ENCODE measurements at places on chromosomes 12 and 14. TPM values are rescaled to one million over a fixed set of nuclear protein-coding genes. Genes with fewer than 3 reads are reported as not detected.

The DMAC2L gene
- total RNA-seq = 31.4 TPM

The AHNAK2 gene
- 180 TPM for total RNA-seq

The SLC17A8 gene
- total RNA-seq = not detected

The FGF23 gene
- not detected for total RNA-seq

The DENND5B gene
- 25.3 TPM for total RNA-seq

The GPR84 gene
- total RNA-seq = not detected

The SPX gene
- total RNA-seq = not detected

The PIWIL1 gene
- not detected for total RNA-seq

The LRTM2 gene
- not detected for total RNA-seq

The SERPINA9 gene
- 2.0 TPM for total RNA-seq

GRCh38 chr12:4649358-4649661 is 396 bp downstream of the NDUFA9 start:
- DNase-seq = no peak

- no peak for DNase-seq
Observed at GRCh38 chr12:74801625-74802024, 264.0 kb downstream of the ATXN7L3B start.

DNA sequence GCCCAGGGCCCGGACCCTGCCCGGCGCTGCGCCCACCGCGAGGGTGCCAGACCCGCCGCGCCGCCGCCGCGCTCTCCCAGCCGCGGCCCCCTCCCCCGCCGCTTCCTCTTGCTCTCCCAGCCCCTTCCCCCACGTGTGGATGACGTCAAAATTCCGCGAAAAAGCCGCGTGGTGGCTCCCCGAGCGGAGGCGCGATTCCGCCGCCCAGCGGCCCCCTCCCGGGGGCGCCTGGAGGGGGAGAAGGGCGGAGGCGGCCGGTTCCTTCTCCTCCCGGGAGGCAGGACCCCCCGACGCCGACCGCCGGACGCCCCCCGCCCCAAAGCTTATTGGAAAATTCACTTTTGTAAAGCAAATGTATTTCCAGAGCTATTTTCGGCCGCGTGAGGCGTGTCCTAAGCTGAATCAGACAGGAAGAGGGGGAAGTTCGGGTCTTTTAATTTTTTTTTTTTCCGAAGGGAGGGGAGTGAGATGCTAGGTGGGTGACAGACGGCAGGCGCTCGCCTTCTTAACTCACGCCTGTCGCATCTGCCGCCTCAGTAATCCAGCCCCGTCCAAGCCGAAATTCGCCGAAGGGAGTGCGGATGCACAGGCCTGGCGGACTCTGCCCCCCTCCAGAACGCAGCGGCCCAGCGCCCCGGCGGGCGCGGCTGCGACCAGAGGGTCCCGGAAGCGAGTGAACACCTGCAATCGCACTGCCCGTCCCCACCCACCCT is 4.1 kb upstream of the CCND2 start:
- no peak for DNase-seq

DNA sequence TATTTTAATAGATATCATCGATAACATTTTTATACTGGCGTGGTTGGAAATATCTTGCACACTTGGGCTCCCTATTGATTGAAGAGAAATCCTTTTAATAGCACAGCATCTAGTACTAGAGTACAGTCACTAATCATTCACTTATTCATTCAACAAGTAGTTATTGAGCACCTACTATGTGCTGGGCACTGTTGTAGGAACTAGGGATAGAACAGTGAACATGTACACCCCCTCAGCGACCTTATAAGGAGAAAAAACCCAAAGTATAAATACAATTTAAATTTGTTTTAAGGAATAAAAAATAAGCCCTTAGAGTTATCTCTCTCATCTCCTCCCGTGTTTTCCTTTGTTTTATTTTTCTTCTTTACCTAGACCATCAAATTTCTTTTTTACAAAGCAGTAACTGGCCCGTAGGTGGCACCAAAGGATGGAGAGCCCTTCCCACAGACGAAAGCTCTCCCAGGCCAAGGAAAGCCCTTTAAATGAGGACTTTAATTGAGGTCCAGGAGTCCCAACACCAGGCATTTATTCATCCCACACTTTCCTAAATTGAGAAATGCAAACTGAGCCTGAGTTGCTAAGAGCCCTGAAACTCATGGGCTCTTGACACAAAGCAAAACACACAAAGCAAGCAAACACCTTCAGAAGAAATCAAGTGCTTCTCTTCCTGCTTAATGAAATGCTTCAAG is 29.0 kb downstream of the PEBP1 start:
- DNase-seq = no peak

GRCh38 chr12:27940245-27940644 is 32.3 kb downstream of the PTHLH start:
- no peak for DNase-seq

- no peak for DNase-seq
Observed at GRCh38 chr14:50083467-50084337, 32.7 kb downstream of the VCPKMT start.

DNA sequence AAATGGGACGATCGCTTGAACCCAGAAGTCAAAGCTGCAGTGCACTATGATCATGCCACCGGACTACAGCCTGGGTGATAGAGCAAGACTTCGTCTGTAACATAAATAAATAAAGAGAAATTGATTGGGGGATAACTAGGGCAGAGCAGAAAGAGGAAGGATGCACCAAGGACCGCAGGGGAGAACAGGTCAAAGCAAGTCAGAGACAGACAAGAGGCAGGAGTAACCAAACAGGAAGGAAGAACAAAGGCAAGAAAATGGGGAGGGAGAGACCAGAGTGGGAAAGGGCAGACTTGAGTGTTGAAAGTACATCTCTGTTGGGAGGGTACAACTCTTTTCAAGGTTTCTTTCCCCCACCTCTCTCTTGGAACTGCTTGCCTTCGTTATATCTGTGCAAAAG is 50.8 kb upstream of the ELK3 start:
- no peak for DNase-seq

- no peak for DNase-seq
Observed at GRCh38 chr14:59200195-59200594, 11.7 kb downstream of the DAAM1 start.

GRCh38 chr12:111067498-111067897 is 147.1 kb upstream of the MYL2 start:
- DNase-seq = no peak

DNA sequence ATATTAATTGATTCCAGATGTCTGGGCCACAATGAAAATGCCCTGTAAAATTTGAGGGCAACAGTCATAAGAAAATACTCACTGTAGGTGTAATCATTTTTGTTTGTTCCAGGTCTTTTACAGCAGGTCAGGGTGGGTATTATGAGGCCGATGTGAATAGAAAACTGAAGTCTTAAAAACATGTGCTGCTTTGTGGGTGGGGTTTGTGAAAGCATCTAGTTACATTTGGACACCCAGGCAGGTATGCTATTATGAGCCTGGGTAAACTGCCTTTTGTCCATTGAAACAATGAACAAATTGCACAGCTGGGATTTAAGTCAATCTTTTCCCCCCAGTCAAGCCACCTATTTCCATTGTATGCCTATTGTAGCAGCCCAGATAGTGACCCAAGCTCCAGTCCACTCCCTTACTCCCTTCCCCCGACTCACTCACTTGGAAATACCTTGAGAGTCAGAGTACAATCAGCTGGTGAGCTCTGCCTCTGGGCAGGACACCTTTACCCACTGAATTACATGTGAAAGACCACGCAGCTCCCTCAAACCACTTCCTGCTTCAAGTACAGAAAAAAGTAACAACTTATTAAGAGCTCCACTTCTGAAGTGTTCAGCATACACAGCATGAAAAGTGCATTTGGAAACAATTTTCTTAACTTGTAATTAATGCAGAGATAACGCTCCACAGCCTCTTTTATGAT is 1.8 kb downstream of the IGF1 start:
- DNase-seq = no peak

DNA sequence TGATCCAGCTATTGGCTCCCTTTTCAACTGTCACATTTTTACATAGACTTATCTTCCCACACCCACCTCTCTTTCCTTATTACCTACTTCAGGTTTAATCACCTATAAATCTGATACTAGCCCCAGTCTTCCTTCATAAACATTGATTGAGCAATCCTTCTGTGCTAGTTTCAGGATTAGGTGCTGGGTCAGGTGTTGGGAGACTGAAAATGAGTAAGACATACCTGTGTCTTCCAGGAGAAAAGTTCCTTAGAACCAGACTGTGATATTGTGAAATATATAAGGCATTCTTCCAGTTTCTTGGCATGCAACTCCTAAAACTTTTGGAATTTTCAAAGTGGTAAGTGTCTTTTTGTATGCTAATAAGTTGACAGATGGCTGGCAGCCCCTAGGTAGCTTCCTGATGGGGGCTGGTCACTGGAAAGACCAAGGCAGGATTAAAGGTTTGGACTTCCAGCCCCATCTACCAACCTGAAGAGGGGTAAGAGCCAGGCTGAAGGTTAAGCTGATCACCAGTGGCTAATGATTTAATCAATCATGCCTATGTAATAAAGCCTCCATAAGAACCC is 4.6 kb downstream of the ANO6 start:
- no peak for DNase-seq

DNA sequence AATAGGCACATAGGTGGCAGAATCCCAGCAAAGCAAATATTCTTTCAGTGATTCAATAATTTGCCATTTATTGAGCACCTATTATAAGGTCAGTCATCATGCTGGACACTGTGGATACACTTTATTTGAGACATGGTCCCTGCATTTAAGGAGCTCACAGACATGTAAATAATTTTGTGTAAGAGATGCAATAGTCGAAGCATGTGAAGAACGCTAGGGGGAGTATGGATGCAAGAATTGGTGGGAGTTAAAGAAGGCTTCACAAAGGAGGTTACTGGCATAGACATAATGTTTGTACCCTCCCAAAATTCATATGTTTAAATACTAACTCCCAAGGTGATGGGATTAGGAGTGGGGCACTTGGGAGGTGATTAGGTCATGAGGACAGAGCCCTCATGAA is 260.6 kb upstream of the GARIN6 start:
- no peak for DNase-seq

- no peak for DNase-seq
Observed at GRCh38 chr12:68169213-68169889, 9.8 kb upstream of the IFNG start.

- DNase-seq = no peak
Observed at GRCh38 chr14:60648934-60649874, at the start of gene SIX1. SIX1 (minus strand) TSS chr14:60649477; CDS start chr14:60649189, 288 bp downstream.

GRCh38 chr14:61838661-61839245 is 76.5 kb downstream of the SNAPC1 start:
- no peak for DNase-seq

DNA sequence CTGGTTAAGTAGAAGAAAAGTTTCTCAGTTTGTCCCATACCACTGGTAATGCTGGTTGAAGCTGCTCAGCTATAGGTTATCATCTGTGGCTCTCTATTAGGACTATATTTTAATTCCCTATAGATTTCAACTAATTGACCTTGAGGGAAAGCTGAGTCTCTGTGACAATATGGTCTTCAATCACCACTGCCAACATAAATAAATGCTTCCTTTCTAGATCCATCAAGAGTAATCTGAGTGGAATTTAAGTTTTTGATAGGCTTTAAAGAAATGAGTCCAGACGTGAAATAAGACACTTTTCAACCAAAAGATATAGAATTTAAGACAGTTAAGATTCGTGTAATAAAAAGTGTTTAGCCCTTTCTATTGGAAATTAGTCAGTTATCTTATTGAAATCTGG is 63.5 kb upstream of the MYF6 start:
- DNase-seq = no peak

GRCh38 chr12:121026274-121027045 is 10.2 kb upstream of the C12orf43 start:
- DNase-seq = no peak

- DNase-seq = no peak
Observed at GRCh38 chr14:74980398-74980730, 22.4 kb upstream of the EIF2B2 start.

Measured in vagina (tissue), 2 donors.